ENCODE measurements at places on chromosomes 12 and 14.

DNA sequence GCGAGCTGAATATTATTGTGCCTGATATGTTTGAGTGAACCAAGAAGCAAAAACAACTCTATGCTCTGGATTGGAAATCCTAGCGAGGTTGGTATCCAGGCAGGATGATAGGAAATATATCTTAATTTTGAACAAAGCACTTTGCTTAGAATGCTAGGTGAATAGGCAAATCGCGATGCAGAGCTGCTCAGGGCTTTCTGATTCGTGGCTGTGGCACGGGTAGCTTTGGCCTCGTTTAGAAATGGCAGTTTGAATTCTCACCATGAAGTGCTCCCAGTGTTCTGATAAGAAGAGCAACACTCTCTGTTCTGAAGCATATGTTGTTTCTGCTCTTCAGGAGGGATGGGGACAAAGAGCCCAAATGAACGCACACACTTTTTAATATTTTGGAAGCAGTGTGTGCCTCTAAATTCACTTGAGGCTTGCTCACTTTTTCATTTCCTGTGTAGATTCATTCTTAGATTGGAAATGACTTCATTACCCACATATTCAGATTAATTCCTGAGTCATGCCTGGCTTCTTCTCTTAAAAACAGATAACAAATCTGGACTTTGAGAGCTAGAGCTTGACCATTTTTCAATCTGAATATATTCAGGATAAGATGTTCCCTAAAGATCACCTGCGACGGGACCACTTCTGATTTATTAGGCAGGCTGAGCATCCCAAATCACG, 200.9 kb downstream of the RPAP3 start:
- DNase-seq: no peak

DNA sequence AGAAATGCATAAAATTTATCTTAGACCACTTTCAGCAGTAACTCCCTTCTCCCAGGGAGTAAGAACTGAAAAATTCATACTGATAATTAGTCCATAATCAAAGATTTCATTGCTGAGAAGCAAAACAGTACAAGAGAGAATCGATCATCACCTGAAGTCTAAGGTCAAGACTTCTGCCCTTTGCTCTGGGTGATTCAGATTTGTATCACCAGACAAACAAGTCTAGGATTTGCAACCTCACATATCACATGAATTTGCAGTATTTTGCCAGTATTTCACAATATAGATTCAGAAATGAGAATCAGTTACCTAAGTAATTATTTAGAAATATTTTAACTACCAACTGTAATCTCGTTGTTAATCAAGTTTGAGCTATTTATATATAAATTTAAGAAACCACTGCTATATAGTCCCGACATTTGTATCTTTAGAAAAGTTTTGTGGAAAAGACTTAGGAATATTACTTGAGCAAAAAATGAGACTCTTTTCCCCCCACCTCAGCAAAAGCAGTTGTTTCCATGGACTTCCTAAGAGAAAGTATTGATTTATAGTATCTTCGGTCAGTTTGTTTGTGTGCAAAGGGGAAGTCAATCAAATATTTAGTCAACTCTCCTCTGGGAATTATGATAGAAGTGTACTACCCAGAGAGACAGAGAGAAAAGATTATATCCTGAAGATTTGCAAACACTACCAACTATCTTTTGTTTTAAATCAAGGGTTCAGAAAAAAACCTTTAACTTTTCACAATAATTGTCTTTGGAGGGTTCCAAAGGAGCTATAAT, 840.1 kb downstream of the TRHDE start:
- DNase-seq: no peak

DNA sequence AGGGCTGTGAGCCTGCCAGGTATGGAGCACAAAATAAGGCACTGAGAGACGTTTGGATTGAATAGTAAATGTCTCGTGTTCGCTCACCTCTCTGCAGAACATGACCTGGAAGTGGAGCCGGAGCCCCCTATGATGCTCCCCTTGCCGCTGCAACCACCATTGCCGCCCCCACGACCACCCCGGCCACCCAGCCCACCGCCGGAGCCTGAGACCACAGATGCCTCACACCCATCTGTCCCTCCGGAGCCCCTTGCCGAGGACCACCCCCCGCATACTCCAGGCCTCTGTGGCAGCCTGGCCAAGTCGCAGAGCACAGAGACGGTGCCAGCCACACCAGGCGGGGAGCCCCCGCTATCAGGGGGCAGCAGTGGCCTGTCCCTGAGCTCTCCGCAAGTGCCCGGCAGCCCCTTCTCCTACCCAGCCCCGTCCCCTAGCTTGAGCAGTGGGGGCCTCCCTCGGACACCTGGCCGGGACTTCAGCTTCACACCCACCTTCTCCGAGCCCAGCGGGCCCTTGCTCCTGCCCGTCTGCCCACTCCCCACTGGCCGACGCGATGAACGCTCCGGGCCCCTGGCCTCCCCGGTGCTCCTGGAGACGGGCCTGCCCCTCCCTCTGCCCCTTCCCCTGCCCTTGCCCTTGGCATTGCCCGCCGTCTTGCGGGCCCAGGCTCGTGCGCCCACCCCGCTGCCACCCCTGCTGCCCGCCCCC, 18.7 kb downstream of the SETD1B start:
- no peak for DNase-seq

- DNase-seq: no peak
Measured at GRCh38 chr14:75428230-75429104, 645 bp downstream of the JDP2 start.
